Epithelial cell of alveolus of lung (primary cell): ENCODE measurements at places on chromosomes 1 and 21. TPM values are rescaled to one million over a fixed set of nuclear protein-coding genes. Genes with fewer than 3 reads are reported as not detected.

The CXADR gene
- total RNA-seq, result 7.1 and 9.6 TPM in 2 replicates

The YOD1 gene
- 4.2 and 4.4 TPM in 2 replicates for total RNA-seq

The WNT4 gene
- 0.56 TPM in 1 of 2 replicates, not detected in the other for total RNA-seq

The TFF3 gene
- 0.52 TPM in 1 of 2 replicates, not detected in the other for total RNA-seq

The CDA gene
- 1.9 and 7.1 TPM in 2 replicates for total RNA-seq

The CRYBG2 gene
- 0.26 TPM in 1 of 2 replicates, not detected in the other for total RNA-seq
